HTR-8/SVneo (cell line): ENCODE measurements at places on chromosomes 11 and 22.

DNA sequence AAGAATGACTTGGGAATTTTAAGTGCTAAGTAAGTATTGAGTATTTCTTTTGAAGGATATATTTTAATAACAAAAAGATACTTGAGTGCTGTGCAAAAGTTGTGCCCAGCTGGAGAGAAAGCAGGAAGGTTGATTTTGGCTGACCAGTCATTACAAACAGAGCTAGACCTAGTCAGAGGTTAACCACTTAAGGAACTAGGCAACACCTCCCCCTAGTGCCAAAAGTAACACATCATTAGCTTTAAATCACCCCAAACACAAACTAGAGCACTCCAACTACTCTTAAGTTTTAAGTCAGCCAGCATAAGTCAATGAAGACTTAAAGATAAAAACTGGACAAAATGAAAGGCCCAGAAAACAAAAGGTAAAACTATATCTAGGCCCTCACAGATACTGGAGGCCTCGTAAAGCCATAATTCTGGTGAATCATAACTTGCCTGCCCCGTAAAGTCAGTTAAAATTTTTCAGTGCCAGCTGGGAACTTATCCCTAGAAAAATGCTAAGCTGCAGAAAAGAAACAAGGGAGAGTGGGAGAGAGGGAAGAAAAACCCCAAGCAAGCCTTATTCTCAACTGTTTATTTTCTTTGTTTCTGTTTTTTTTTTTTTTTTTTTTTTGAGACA, 4.6 kb downstream of the TMEM9B start:
- peak; percentile 81 for DNase-seq

GRCh38 chr22:47260551-47260950, 498.1 kb downstream of the TBC1D22A start:
- DNase-seq: no peak

GRCh38 chr11:86869966-86870570, 69.7 kb downstream of the PRSS23 start:
- DNase-seq: peak; percentile 75

- no peak for DNase-seq
Observed at GRCh38 chr11:81993755-81994154, 739.9 kb downstream of the FAM181B start.

DNA sequence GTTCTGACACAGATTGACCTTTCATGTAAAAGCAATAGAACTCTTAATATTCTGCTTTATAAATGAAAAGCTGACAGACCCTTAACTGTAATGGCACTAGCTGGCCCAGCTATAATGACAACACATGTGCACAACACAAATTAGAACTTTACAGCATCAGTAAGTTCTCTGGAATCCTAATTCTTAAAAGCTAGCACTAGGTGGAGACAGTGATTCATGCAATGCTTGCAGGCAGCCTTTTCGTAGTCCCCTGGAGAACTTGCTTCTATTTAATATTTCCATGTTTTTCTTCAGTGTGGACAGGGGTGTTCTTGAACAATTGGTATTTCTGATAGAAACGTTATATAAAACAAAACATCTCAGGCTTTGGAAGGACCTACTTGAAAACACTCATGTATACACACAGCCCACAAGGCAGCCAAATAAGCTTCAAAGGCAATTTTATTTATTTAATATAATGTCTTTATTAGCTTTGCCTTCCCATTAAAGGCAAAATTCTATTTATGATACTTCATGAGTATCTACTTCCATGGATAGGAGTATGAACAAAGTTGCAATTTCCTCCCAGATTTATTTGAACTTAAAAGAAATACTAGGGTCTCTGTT, 374.3 kb upstream of the MPPED2 start:
- DNase-seq: no peak

GRCh38 chr11:9616042-9616675, 42.7 kb downstream of the WEE1 start:
- no peak for DNase-seq

GRCh38 chr11:134270250-134270714, 5.9 kb upstream of the GLB1L3 start:
- DNase-seq: no peak

- DNase-seq: no peak
Observed at GRCh38 chr11:19702620-19703019, 10.0 kb upstream of the NAV2 start.

DNA sequence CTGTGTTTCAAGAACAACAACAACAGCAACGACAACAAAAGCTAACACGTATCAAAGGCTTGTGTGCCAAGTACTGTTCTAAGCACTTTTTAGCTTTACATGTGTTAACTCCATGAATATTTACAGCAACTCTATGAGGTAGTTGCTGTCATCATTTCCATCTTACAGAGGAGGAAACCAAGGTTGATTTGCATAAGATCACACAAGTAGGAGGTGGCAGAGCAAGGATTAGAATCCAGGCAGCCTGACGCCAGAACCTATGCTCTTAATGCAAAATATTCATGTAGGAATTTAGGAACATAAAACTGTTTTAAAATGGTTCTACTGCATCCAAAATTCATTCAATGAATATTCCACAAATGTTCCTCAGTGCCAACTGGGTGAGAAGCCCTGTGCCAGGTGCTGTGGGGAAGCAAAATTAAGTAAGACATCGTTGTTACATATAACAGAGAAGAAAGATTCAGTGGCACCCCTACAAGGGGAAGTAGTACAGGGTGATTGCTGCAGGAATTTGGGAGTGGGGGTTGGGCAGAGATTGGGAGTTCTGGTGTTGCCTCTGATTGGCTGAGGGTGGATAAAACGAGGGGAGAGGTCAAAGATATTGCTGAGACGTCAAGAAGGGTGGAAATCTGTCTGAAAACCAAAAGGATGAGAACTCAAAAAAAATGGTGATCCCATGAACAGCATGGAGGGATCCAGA, 86.1 kb upstream of the ARHGAP20 start:
- DNase-seq: no peak

- no peak for DNase-seq
Observed at GRCh38 chr11:95363164-95363563, 132.2 kb upstream of the SESN3 start.

DNA sequence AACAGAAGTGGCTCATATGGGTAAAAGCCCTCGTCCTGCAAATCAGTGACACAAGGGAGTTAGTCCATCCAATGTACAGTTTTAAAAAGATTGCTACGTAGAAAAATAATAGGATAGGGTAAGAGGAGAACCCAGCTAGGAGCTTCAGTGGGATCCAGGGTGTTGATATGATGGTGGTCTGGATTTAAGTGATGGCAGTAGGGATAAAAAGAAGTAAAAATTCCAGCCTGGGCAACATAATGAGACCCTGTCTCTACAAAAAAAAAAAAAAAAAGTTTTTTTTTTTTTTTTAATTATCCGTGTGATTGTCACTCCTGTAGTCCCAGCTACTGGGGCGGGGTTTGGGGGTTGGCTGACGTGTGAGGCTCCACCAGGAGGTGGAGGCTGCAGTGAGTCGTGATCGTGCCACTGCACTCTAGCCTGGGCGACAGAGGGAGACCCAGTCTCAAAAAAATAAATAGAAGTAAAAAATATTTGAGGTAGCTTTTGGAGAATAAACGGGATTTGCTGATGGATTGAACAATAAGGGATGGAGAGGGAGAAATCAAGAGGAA, 7.0 kb upstream of the L3MBTL2 start:
- DNase-seq: peak; percentile 21

GRCh38 chr11:65883786-65884715, 4.2 kb downstream of the FIBP start:
- DNase-seq: no peak

- no peak for DNase-seq
Observed at GRCh38 chr11:70205049-70205725, 2.1 kb downstream of the FADD start.

- no peak for DNase-seq
Observed at GRCh38 chr11:31808721-31809540, 2.2 kb downstream of the PAX6 start.

- DNase-seq: no peak
Observed at GRCh38 chr11:5279471-5280090, 9.8 kb upstream of the HBE1 start.

DNA sequence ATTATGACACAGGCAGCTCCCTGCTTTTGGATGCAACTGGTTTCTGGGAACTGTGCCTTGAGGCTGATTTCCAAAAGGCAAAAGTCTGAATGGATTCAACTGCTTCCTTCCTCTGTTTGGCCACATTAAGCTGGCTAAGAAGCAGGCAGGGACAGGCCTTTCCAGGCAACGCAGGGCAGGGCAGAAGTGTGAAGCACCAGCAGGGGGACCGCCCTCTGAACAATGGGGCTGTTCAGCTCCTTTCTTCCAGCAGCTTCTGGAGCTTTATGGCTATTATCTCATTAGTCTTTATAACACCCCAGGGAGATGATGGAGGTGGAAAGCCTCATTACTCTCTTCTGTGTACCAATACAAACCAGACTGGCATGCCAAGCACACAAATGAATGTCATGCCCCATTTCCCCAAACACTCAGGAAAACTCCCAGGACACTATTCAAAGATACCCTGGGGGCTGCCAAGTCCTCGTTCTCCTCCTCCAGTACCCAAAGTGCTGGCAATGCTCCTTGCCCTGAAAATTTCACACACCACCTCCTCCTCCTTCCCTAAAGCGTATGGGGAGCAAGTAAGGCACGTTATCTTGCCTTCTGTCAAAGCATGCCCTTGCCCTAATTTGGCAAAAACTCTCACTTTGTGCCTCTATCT, 21.3 kb downstream of the MORC2 start:
- DNase-seq: no peak

GRCh38 chr22:50205781-50206569, 5.2 kb downstream of the SELENOO start:
- no peak for DNase-seq

DNA sequence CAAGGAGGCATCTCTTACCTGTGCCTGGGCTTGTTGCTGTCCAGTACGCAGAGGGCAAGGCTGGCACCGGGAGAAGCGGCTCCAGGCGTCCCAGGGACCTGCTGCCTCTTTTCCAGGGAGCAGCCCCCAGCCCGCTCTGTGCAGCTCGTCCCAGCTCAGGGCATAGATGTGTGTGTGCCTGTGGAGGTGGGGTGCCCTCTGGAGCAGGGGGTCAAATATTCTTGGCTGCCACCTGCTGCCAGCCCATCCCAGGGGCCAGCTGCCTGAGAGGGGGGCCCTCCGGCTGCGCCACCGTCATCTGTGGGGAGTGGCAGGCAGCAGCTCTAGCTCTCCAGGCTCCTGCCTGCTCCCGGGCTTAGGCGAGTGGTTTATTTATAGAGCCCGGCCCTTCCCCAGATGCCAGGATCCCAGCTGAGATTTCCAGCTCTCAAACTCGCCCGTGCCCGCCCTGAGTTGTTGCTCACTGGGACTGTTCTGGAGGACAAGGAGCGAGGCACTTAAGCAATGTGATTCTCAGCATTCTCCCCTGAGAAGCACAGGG, 87.5 kb downstream of the RTL6 start:
- no peak for DNase-seq

- no peak for DNase-seq
Observed at GRCh38 chr11:119872611-119873310, 143.8 kb upstream of the NECTIN1 start.

DNA sequence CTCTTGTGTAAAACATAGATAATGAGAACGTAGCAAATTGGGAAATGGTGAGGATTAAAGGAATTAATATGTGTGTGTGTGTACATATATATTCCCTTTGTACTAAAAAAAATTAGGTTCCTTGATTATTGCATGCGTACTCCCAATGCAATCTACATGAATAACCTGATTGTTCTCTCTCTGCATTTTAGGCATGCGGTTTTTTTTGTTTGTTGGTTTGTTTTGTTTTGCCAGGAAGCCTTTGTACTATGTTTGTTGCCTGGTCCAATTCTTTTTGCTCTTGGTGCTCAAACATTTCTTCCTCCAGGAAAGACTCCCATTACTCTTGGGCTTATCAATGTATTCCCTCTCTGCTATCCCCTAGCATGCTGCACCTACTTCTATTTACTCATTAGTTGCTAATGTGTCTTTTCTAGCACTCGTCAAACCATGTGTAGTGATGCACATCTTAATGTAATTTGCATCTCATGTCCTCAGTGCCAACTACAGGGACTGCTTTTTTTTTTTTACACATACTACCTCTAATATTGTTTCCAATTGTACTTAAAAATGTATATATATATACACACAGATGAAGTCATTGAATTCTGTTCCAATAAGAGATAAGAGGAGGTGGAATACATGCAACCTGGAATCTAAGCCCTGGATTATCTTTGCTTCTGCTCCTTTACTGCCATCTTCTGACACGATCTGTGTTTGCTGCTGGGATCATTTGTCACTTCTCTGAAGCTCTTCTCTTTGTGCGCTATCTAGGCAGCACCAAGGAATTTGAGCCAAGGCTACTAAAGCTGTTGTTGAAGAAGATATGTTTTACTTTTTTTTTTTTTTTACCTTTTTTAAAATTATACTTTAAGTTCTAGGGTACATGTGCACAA, 197.2 kb upstream of the ANO3 start:
- peak; percentile 10 for DNase-seq

DNA sequence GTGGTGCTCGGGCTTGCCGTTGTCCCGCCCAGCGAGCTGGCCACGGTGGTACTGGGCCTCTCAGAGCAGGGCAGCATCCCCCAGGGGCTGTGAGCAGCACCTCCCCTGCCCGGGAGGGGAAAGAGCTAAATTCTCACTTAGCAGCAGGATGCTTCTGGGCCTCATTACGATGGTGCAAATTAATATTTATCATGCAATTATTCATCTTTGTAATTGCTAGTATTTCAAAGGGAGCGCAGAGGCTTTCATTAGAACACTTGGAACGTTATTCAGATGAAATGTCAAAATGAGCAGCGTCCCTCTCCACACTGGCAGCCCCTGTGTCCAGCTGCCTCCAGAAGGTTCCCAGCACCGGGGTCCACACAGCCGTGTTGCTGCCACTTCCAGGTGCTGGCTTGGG, 95.9 kb upstream of the PRR5 start:
- no peak for DNase-seq

DNA sequence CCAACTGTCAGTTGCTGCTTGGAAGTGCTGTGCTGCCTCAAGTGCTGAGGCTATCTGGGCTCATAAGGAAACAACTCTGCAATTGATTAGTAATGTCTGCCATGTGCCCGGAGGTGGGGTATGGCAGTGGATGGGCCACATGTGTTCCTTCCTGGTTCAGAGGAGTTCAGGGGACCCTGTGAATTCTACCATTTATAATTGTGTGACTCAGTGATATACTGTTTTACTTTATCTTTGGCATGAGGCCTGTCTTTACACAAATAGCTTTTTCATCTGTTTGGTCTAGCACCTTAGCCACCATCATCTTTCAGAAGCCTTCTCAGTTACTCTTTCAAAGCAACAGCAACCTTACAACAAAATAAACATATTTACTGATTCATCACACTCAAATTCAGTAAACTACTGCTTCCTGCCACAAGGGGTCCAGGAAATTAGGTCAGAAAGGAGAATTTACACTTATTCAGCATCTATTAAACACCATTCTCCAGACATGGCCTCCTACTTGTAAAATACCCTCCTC, 20.9 kb downstream of the DKK3 start:
- DNase-seq: no peak

DNA sequence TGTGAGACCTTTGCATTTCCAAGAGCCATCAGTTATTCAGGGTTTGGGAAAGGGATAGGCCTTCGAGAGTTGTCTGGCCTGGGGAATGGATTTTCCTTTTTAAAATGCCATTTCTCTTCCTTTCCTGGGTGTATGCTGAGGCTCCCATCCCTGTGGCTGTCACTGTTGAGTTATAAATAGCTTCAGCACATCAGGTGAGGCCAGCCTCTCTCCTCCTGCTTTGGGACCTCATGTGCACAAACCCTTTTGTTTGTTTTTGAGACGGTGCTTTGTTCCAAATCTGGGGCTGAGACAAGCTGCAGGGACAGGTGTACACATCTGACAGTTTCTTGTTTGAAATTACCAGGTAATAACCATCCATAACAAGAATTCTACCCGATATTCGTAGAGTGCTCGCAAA, 1.3 kb downstream of the TEF start:
- DNase-seq: no peak

- DNase-seq: no peak
Observed at GRCh38 chr11:61422226-61422625, 7.5 kb downstream of the CPSF7 start.
